ENCODE measurements at places on chromosomes 2 and 18.

DNA sequence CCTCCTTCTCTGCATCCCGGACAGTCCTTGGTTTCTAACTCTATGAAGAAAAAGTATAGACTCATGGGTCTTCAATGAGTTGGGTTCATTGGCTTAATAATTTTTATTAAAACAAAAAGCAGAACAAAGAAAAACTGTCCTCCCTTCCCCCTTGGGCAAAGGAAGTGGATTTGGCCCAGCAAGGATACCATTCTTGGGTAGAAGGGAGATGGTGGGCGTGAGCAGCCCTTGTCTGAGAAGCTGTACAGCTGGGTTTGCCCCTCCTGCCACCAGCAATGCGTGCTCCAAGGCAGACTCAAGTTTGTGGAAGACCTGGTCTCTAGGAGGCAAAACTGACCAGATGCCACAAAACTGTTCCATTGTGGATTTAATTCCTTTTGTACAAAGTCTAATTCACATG lies 12.7 kb downstream of the PCARE start:
- DNase-seq = no peak

- DNase-seq = no peak
Observed at GRCh38 chr2:33529771-33530481, 53.5 kb downstream of the RASGRP3 start.

- no peak for DNase-seq
Observed at GRCh38 chr18:74066018-74066417, 81.6 kb downstream of the FBXO15 start.

GRCh38 chr2:209398463-209398862 lies 25.4 kb upstream of the MAP2 start:
- DNase-seq = no peak

DNA sequence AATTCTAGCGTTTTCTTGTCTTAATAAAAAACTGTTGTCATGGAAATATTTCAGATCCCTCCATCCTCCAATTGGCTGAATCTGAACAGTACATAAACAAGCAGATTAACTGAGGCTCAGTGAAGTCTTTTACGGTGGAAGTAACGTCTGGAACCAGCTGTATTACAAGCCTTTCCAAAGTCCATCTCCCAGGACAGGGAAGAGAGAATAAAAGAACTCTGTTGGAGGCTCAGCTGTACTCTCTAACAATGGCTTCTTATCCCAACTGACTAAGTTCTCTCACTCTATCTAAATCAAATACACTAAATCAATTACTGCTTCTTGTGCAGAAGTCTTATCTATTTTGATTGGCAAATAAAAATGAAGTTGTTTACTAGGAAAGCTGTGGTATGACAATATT lies 19.9 kb upstream of the NEDD4L start:
- DNase-seq = no peak

DNA sequence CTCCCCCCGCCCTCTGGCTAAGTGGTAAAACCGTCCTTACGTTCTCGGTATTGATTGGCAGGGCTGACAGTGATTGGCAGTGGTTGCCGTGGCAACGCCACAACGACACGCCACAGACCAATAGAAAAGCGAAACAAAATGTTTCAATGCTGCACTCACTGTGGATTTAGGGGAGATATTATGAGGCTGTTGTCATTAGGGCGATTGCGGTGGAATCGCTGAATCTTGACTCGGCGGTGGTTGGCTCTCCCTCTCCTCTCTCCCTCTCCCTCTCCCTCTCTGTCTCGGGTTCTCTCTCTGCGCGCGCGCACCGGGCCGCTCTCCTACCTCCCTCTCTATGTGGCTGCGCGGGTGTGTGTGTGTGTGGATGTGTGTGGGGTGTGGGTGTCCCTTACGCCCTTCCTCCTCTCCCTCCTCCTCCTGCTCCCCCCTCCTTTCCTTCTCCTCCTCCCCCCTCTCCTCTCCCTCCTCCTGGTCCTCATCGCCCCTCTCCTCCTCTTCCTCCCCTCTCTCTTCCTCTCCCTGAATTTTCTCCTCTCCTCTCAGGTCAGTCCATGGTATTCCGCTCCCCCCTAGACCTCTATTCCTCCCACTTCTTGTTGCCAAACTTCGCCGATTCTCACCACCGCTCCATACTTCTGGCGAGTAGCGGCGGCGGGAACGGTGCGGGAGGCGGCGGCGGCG lies at the start of gene SIX3:
Gene SIX3 (plus strand): TSS at position 152 of the 684 bp plus-strand sequence. CDS start 403 bp downstream, at position 555.
- no peak for DNase-seq

GRCh38 chr2:171158790-171159371 lies 1.8 kb downstream of the TLK1 start:
- DNase-seq = no peak

- no peak for DNase-seq
Observed at GRCh38 chr2:64640153-64641044, 13.3 kb downstream of the SERTAD2 start.

DNA sequence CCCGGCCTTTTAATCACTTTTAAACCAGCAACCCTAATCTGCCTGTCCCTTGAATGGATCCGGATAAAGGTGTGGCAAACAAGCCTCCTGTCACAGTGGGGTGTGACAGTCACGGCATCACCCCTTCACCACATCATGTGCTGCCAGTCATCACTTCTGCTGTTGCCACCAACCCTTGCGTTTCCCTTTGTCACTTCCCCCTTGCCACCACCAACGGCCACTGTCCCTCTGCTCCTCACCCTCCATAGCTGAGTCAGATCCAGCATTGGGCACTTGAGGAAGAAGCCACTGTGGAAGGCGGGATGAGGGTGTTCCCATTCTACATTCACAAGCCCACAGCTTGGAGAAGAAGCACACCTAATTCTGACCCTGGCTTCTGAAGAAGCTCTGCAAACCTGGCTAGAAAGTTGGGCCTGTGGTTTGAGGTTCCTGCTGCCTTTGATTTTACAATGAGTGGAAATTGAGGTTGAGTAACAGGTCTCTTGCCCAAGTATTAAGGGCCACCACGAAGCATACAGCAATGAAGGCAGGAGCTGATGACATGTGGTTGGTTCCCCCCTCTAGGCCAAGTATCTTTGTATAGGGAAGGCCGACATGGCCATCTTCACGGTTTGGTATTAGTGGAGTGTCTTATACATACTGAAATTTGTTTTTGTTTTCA lies 22.9 kb upstream of the DARS1 start:
- no peak for DNase-seq

GRCh38 chr2:39778775-39779340 lies at the start of gene THUMPD2:
THUMPD2 (minus strand) TSS chr2:39779258; CDS start chr2:39779239, 19 bp downstream.
- peak; percentile 13 for DNase-seq

GRCh38 chr18:22267697-22268096 lies 98.3 kb downstream of the GATA6 start:
- no peak for DNase-seq

- DNase-seq = no peak
Observed at GRCh38 chr2:119760237-119760955, 674 bp downstream of the PTPN4 start.

DNA sequence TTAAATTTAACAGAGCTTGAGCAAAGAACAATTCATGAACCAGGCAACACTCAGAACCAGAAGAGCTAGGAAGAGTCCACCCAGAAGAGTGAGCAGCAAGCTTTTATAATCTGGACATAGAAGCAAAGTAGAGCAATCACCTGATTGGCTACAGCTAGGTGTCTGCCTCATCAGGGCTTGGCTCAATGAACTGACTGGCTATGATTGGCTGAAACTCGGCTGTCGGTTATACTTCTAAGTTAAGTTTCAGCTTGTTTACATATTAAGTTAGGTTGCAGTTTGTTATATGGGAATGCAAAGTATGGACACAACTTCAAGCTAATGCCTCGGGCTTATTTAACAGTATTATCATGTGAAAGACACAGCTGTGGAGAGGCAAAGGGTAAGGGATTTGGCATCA lies 63.2 kb upstream of the NABP1 start:
- DNase-seq = no peak

DNA sequence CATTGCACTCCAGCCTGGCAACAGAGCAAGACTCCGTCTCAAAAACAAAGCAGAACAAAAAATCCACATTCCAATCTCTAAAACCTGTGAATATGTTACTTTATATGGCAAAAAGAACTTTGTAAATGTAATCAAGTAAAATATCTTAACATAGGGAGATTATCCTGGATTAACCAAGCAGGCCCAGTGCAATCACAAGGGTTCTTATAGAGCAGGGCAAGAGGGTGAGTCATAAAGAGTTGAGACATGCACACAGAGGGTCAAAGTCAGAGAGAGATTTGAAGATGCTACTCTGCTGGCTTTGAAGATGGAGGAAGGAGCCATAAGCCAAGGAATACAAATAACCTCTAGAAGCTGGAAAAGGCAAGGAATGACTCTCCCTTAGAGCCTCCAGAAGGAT lies 60.9 kb upstream of the SLC9A2 start:
- DNase-seq = no peak

DNA sequence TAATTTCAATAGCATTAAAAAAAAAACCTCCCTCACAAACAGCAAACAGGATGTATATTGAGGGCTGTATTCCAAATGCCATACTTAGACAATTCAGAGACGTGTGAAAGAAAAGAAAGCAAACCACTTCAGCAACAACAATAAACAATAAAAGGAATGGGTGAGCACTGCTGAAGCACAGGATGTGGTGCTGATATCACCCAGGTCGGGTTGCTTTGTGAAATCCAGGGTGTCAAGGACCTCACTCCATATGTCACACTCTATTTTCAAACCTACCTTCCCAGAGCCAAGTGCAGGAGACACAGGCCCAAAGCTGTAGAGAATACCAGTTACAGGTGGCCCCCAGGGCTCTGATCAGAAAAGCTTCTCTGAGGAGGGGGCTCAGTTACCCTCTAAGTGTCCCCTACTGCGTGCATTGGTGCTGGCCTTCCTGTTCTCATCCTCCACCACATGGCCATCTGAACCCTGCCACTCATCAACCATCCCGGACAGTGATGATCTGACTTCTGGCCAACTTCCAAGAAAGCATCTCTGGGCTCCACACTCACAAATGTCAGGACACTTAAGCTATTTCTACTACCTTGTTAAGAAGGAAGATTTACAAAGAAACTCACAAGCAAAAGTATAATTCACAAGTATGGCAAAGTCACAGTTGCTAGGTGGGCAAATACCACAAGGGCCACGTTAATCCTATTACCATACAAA lies 363.0 kb downstream of the SS18 start:
- DNase-seq = no peak

- no peak for DNase-seq
Observed at GRCh38 chr2:133503323-133503722, 64.9 kb downstream of the NCKAP5 start.

GRCh38 chr2:102186791-102187495 lies at the start of gene IL1RL2:
IL1RL2 (plus strand) TSS chr2:102187023; CDS start chr2:102187868, 845 bp downstream.
- DNase-seq = no peak

DNA sequence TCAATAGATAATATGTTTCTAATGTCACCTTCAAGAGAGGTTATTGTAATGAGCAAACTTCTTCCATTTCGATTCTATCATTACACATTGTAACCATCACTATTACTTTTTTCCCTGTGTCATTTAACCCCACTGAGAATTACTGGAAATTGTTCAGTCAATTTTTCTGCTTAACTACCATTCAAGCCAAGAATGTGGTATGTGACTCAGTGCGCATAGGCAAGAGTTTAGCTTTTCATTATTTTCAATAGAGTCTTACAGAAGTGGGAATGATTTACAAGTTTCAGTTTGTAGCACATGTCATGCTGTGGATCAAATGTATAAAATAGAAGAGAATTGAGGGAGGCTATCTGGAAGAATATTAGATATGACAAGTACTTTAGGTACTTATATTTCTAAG lies 34.3 kb upstream of the PIEZO2 start:
- DNase-seq = no peak

- no peak for DNase-seq
Observed at GRCh38 chr18:21809725-21810124, 69.1 kb downstream of the MIB1 start.

DNA sequence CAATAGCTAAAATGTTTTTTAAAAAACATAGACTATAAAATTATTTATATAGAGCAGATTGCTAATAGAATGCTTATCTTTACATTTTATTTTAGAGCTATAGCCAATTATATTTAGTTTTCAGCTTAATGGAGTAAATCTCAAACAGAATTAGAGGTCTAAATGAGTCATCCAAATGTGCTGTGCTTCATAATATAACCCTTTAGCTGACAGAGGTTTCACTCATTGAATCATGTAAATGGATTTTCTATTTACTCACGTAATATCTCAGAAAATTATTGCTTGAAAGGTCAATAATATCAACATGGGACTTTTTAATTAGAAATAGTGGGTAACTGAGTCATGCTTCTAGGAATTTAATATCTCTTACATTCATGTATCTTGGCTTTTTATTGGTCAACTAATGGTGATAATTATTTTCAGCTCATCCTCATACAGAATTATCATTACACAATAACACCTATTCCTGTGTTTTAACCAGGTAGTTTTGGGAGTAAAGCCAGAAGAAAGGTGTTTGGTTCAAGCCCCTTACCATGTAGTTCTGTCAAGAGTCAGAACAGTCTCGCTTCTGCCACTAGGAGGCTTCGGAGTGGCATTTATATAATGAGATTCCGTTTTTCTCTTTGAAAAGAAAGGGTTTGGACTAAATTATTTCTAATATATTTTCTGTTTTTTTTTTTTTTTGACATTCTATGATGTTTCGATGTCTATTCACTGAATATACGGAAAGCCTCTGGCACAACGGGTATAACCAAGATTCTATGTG lies 217.6 kb downstream of the CDH7 start:
- no peak for DNase-seq

- no peak for DNase-seq
Observed at GRCh38 chr18:332007-332406, 64.2 kb upstream of the THOC1 start.

DNA sequence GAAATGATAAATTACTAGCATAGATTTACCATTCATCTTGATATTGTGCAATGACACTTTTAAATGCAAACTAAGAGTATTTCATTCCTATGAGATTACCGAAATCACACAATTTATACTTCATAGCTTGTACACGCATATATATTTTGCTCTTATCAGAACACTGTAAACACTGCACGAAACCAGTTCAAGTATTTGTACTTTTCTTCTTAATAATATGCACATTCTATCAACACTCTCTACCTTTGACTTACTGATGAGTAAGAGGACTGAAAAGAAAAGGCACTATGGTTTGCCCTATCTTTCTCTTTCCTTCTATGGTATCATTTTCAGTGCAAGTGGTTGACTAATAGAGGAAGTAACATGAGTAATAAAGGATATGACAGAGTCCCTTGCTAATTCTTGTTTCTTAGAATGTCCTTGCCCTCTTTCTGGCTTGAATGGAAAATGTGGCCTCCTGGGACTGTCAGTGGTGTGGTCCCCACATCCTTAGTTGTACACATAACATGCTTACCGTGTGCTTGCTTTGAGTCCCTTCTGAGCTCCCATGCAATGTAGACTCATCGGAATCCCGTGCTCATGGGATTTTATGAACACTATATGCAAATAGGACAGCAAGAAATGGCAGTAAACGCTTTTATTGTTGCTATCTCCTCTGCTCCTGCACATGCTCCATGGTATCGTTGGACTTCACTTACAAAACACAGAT lies 363.5 kb upstream of the TNP1 start:
- no peak for DNase-seq

Measured in NCI-H1417 treated with DMSO at 0.1 percent for 48 hours (cell line).